ENCODE measurements at places on chromosomes 16 and 17. TPM values are rescaled to one million over a fixed set of nuclear protein-coding genes. Genes with fewer than 3 reads are reported as not detected.

Gene HASPIN
- total RNA-seq = 1.3 TPM

Gene HEATR3
- total RNA-seq = 27.8 TPM

Gene HES7
- not detected for total RNA-seq

Gene CRHR1
- not detected for total RNA-seq

Gene TIMP2
- total RNA-seq = 183 TPM

Gene XAF1
- total RNA-seq = 4.4 TPM

Gene ITGAX
- total RNA-seq = not detected

Gene XYLT1
- 4.2 TPM for total RNA-seq

Gene MYH13
- 0.16 TPM for total RNA-seq

Gene CNTD1
- total RNA-seq = not detected

Gene TPPP3
- not detected for total RNA-seq

Gene C16orf92
- total RNA-seq = not detected

Gene NOL3
- total RNA-seq = 51.4 TPM

Gene SLC2A4
- not detected for total RNA-seq

Gene BCL6B
- total RNA-seq = 0.90 TPM

Gene DHRS7C
- not detected for total RNA-seq

Gene PABPN1L
- not detected for total RNA-seq

Gene JMJD8
- total RNA-seq = 83.1 TPM

Gene TMEM204
- total RNA-seq = 34.3 TPM

Gene TOB1
- total RNA-seq = 2.9 TPM

Gene MPV17L
- total RNA-seq = 0.18 TPM

Gene TBX6
- not detected for total RNA-seq

Gene MYH2
- total RNA-seq = not detected

Gene CHRNE
- 0.72 TPM for total RNA-seq

Gene KLHL10
- not detected for total RNA-seq

Gene ALOX15B
- 0.36 TPM for total RNA-seq
